PC-3 (cell line): ENCODE measurements at places on chromosomes 3 and 15. TPM values are rescaled to one million over a fixed set of nuclear protein-coding genes. Genes with fewer than 3 reads are reported as not detected.
A peak's percentile ranks its signal among the peaks of the same experiment; 100 is the strongest.

NR1I2 gene
- total RNA-seq, result 0.04 TPM in 1 of 2 replicates, not detected in the other

MST1R gene
- 39.0 and 70.6 TPM in 2 replicates for total RNA-seq

MCF2L2 gene
- total RNA-seq, result 3.6 and 3.9 TPM in 2 replicates

WDR73 gene
- 20.8 and 29.5 TPM in 2 replicates for total RNA-seq

GDPGP1 gene
- 6.6 and 11.0 TPM in 2 replicates for total RNA-seq

TRIM42 gene
- total RNA-seq, result not detected in 2 replicates

RPL39L gene
- 155 and 175 TPM in 2 replicates for total RNA-seq

SGO1 gene
- total RNA-seq, result 12.6 and 13.6 TPM in 2 replicates

DNA sequence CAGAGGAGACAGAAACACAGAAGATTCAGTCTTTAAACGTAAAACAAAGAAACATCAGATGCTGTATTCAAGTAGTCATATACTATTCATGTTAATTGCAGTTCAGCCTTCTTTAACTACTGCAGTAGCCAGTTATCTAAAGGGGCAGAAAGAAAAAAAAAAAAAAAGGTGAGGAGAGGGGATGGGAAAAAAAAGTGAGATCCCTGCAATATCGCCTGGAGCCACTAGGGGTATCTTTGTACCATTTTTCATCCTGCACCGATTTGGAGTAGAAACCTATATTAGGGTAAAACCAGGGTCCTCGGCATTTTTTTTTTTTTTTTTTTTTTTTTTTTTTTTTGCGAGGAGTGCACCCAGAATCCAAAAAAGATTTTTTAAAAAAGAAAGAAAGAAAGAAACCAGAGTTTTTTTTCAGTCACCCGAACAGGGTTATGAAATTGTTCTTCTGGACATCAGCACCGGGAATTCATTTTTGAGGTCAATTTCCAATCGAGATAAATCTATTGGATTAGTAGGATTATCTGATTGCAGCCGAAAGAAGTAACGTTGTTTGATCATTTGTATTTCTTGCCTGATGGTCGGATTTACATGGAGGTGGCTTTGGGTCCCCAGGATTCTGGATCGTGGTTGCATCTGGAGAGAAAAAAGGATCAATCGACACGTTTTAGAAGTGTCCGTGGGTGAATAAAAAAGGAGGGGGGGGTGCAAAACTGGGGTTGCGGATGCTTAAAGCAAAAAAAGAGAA lies 186.7 kb downstream of the NLGN1 start:
- H3K4me1 ChIP-seq, result no peaks in the 10 kb centered on the region
- DNase-seq, result peak; percentile 60
- H3K4me3 ChIP-seq, result peak overlapping the region; percentile 65
- peaks cover 34% of the 10 kb centered on the region for H3K27me3 ChIP-seq
- H3K27ac ChIP-seq, result no peak overlapping the region

- H3K4me1 ChIP-seq, result no peaks in the 10 kb centered on the region
- no peaks in the 10 kb centered on the region for H3K27me3 ChIP-seq
- H3K27ac ChIP-seq, result no peak overlapping the region
- no peak for DNase-seq
- no peak overlapping the region for H3K4me3 ChIP-seq
Measured at GRCh38 chr3:144112036-144112435, 140.4 kb downstream of the DIPK2A start.

GRCh38 chr3:8650583-8651416 lies 6.2 kb upstream of the SSUH2 start:
- no peak for DNase-seq
- no peak overlapping the region for H3K27ac ChIP-seq
- H3K27me3 ChIP-seq, result no peaks in the 10 kb centered on the region
- H3K4me1 ChIP-seq, result peaks cover 5% of the 10 kb centered on the region
- no peaks in the 10 kb centered on the region for H3K36me3 ChIP-seq

DNA sequence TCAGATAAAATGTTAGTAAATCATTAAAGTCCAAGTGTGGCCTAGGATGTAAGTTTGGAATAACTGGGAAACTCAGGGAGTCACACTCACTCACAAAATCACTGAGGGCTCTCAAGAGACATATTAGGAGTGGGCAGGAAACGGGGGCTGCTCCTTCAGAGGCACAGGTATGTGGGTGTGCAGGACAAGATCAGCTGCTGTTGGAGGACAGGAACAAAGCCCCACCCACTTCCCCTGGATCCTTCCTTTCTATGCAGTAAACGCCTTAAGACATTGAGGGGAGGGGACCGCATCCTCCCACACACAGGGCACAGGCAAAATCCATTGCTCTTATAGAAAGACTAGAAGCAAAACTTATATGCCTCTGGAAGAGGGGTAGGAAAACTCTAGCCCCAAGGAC lies 30.2 kb downstream of the TM2D3 start:
- DNase-seq, result no peak
- H3K4me1 ChIP-seq, result no peaks in the 10 kb centered on the region
- no peak overlapping the region for H3K4me3 ChIP-seq

- H3K27me3 ChIP-seq, result no peaks in the 10 kb centered on the region
- no peaks in the 10 kb centered on the region for H3K4me1 ChIP-seq
- no peaks in the 10 kb centered on the region for H3K36me3 ChIP-seq
- no peak overlapping the region for H3K27ac ChIP-seq
Measured at GRCh38 chr3:148379763-148380382, 317.8 kb upstream of the AGTR1 start.

DNA sequence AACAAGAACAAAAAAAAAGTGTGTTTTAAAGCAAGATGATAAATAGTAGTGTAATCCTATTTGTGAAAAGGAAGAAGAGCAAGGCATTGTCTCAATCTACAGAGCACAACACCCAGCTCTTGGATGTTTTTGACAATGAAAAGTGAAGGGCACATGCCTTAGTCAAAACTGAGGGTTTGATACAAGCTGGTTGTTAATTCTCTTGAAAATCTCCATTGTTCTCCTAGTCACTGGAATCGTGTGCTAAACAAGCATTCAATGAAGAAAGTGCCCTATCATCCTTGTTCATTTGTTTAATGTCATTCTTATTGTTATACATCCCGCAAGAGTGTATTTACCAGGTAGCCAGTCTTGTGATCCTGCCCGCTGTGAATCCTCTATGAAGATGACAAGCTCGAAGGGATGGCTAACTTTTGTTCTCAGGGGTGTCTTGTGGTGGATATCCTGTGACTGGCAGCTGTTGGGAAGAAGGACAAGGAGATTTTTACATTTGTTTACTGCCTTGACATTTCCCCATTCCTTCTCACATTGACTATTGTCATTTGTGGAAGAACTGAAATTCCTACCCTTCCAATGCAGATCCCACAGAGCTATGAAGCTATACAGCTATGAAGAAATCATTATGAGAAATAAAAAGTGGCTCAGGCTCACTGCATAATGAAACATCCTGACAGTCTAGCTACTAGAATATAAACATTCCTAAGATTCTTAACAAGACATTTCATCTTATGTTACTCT lies 175.9 kb downstream of the VGLL3 start:
- H3K4me1 ChIP-seq, result peaks cover 5% of the 10 kb centered on the region; the same call in 1 of the 2 replicates
- H3K27me3 ChIP-seq, result no peaks in the 10 kb centered on the region
- no peaks in the 10 kb centered on the region for H3K36me3 ChIP-seq
- DNase-seq, result peak; percentile 7
- no peak overlapping the region for H3K4me3 ChIP-seq
- no peak overlapping the region for H3K27ac ChIP-seq

- no peak overlapping the region for H3K27ac ChIP-seq
- no peak for DNase-seq
- H3K36me3 ChIP-seq, result no peaks in the 10 kb centered on the region
- H3K4me3 ChIP-seq, result no peak overlapping the region
- H3K4me1 ChIP-seq, result peaks cover 14% of the 10 kb centered on the region
Measured at GRCh38 chr3:138761002-138761401, 73.7 kb downstream of the PIK3CB start.

DNA sequence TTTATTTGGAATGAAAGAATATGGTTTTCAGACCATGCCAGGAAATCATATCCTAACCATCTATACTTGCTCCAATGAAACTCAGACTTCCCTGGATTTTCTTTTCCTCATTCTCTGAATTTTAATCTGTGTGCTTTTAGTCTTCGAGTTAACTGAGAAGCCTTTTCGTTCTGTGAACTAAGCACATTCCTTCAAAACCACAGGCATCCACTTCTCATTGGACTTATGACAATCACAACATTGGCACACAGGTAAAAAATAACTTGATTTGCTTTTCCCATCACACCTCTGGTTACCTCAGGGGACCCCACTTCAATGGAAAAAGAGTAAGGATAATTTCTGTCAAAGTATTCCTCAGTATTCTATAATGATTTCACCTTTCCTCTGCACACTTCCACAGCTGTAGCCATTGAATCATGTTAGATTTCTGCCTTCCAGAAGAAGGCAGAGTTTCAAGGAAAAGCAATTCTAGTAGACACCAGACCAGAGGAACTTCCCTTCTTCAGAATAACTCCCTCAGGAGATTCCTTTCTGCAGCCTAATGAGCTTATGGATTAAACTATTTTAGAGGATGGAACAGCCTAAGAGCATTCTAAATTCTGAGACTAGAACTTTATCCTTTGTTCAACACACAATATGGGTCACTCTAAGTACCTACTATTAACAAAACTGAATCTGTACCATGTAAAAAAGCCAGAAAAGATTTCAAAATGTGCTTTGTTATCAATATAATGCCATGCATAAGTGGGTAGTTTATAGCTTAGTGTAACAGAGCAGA lies 15.9 kb downstream of the COMMD2 start:
- H3K4me1 ChIP-seq, result peaks cover 28% of the 10 kb centered on the region
- H3K36me3 ChIP-seq, result peaks cover 12% of the 10 kb centered on the region; the same call in 1 of the 2 replicates
- H3K4me3 ChIP-seq, result no peak overlapping the region
- no peaks in the 10 kb centered on the region for H3K27me3 ChIP-seq
- peak overlapping the region; percentile 7; the same call in 1 of the 2 replicates for H3K27ac ChIP-seq

DNA sequence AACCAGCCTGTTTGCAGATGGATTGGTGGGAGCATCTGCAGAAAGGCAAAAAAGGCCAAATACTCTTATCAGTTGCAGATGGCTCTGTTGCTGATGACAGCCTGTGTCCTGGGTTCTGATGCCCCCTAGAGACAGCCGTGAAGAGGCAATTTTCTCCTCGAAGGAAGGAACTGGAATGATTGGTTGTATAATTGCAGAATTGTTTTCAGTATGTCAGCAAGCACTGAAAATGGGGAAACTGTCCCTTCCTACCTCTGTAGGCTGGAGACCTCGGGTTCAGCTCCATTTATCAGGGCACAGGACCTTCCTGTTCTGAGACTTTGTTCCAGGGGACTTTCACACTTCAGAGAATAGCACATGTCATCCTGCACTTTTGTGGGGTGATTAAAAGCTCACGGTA lies 103.0 kb downstream of the PGPEP1L start:
- H3K27me3 ChIP-seq, result no peaks in the 10 kb centered on the region
- peak; percentile 60 for DNase-seq
- H3K4me3 ChIP-seq, result no peak overlapping the region
- H3K4me1 ChIP-seq, result peaks cover 53% of the 10 kb centered on the region

GRCh38 chr3:21826416-21826815 lies 75.4 kb upstream of the ZNF385D start:
- no peak overlapping the region for H3K27ac ChIP-seq
- DNase-seq, result no peak
- H3K4me1 ChIP-seq, result 0 out of 2 replicates have a peak, but pooled peaks cover 3% of the 10 kb centered on the region
- H3K36me3 ChIP-seq, result no peaks in the 10 kb centered on the region
- H3K27me3 ChIP-seq, result no peaks in the 10 kb centered on the region

- H3K4me1 ChIP-seq, result no peaks in the 10 kb centered on the region
- H3K36me3 ChIP-seq, result peaks cover 87% of the 10 kb centered on the region
- no peak overlapping the region for H3K27ac ChIP-seq
- H3K27me3 ChIP-seq, result no peaks in the 10 kb centered on the region
- no peak overlapping the region for H3K4me3 ChIP-seq
Measured at GRCh38 chr3:58117561-58118181, 93.1 kb downstream of the DNASE1L3 start.

- no peak overlapping the region for H3K27ac ChIP-seq
- H3K4me3 ChIP-seq, result no peak overlapping the region
- no peaks in the 10 kb centered on the region for H3K4me1 ChIP-seq
Measured at GRCh38 chr3:121562148-121562547, 5.6 kb upstream of the ARGFX start.

DNA sequence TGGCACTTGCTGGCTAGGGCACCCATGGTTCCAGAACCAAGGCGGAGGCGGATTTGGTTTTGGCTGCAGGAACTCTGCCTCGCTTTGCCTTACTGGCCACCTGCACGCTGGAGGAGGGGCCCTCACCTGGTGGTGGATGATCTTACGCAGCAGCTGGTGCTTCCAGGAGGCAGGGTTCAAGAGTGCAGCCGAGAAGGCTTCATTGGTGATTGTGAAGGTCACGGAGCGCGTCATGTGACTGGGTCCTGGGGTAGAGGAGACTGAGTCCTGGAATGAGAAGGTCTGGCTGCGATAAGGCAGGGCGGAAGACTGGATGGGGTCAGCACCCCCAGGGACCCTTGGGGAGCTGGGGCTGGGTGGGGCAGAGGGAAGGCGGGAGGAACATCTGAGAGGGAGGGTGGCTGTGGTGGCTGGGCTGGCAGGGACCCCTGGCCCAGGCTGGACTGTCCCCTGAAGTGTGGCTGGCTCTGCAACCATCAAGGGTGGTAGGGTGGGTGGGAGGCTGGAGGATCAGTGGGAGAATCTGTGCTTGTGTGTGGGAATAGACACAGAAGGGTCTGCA lies 25.8 kb upstream of the GOLGA6C start:
- H3K27me3 ChIP-seq, result no peaks in the 10 kb centered on the region
- H3K27ac ChIP-seq, result no peak overlapping the region
- H3K36me3 ChIP-seq, result no peaks in the 10 kb centered on the region

GRCh38 chr15:28093752-28094535 lies 5.2 kb downstream of the OCA2 start:
- H3K4me3 ChIP-seq, result no peak overlapping the region
- H3K27me3 ChIP-seq, result no peaks in the 10 kb centered on the region
- H3K27ac ChIP-seq, result no peak overlapping the region
- no peaks in the 10 kb centered on the region for H3K36me3 ChIP-seq

- no peak overlapping the region for H3K4me3 ChIP-seq
- no peaks in the 10 kb centered on the region for H3K27me3 ChIP-seq
- H3K27ac ChIP-seq, result no peak overlapping the region
- no peaks in the 10 kb centered on the region for H3K36me3 ChIP-seq
Measured at GRCh38 chr3:128970740-128971047, 23.2 kb downstream of the CFAP92 start.

GRCh38 chr15:73781038-73781925 lies 28.1 kb upstream of the INSYN1 start:
- no peak overlapping the region for H3K27ac ChIP-seq
- no peaks in the 10 kb centered on the region for H3K36me3 ChIP-seq
- H3K4me3 ChIP-seq, result no peak overlapping the region
- peak; percentile 63 for DNase-seq
- H3K27me3 ChIP-seq, result no peaks in the 10 kb centered on the region
- H3K4me1 ChIP-seq, result no peaks in the 10 kb centered on the region

DNA sequence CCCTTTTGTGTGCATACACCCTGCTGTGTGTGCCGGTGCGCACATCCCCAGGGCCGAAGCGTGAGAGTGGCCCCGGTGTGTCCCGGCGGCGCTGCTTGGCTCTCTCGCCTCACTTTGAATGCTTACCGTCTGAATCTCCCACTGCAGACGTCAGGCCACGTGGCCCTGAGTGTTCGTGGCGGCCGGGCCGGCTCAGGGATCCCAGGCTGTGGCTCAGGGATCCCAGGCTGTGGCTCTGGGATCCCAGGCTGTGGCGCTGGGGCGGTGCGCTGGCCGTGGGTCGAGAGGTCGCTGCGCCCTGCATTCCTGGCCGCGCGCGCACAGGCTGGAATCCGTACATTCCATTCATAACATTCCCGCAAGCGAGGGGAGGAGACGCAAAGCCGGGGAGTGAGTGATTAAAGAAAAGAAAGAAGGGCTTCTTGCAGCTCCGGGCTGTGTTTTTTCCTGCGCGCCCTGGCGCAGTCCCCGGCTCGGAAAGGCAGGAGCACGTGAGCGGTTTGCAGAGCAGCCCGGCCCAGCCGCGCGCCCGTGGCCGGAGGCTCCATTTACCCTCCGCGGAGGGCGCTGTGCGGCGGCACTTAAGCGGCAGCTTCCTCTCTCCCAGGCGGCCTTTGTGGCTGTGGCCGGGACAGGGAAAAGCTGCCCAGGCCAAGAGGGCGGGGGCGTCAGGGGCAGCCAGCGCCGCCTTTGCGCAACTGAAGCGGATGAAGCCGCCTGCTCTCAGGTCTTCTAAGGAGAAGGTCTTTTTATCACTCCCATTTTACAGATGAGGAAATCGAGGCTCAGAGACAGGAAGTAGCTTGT lies 87.0 kb upstream of the ALDH1L1 start:
- no peaks in the 10 kb centered on the region for H3K27me3 ChIP-seq
- no peaks in the 10 kb centered on the region for H3K36me3 ChIP-seq
- H3K27ac ChIP-seq, result no peak overlapping the region
- H3K4me3 ChIP-seq, result peak overlapping the region; percentile 59
